ENCODE measurements at places on chromosomes 16 and 17. TPM values are rescaled to one million over a fixed set of nuclear protein-coding genes. Genes with fewer than 3 reads are reported as not detected.

The NLGN2 gene
- 9.3 TPM for total RNA-seq

- no peak for DNase-seq
Observed at GRCh38 chr17:1344521-1344920, 55.5 kb downstream of the YWHAE start.

GRCh38 chr17:67902511-67903231, 77.4 kb downstream of the BPTF start:
- no peak for DNase-seq

DNA sequence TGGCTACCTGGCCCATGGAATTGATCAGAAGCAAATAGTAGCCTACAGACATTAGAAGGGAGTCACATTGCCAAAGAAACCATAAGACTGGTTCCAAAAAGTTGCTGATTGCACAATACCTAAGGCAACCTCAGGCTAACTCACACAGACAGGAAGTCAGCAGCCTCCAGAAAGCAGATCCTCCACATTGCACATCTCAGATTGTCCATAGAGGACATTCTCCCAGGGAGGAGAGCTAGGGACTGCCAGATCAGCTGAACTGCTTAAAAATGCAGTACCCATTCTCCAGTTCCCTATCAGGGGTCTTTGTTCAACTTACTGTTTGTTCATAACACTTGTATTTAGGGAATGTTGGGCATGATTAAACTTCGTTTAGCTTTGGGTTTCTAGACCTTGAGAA, 4.2 kb downstream of the CCL3 start:
- no peak for DNase-seq

DNA sequence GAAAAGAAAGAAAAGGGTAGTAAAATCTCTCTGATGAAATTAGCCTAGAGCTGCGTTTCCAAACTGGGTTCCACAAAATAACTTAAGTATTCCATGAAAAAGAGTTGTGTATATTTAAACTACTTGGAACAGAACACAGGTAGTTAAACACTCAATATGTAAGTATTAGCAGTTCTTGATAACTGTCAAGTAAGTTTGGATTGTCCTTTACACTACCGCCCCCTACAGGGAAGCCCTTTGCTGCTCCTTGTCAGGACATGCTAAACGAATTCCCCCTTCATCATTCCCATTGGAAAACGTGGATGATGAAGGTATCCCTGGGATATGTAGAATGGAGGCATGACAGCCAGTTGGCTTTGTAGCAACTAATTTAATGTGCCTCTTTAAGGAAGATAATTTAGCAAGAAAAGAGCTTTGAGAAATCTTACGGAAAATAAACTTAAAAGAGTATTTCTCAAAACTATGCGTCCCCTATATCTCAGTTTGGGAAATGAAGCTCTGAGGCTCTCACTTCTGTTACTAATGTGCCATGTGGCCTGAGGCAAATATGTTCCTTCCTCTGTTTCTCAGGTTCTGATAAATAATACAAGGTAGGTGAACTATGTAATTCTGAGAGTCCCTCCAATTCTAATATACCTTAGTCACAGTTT, 18.8 kb downstream of the NCBP3 start:
- DNase-seq, result peak; percentile 40

DNA sequence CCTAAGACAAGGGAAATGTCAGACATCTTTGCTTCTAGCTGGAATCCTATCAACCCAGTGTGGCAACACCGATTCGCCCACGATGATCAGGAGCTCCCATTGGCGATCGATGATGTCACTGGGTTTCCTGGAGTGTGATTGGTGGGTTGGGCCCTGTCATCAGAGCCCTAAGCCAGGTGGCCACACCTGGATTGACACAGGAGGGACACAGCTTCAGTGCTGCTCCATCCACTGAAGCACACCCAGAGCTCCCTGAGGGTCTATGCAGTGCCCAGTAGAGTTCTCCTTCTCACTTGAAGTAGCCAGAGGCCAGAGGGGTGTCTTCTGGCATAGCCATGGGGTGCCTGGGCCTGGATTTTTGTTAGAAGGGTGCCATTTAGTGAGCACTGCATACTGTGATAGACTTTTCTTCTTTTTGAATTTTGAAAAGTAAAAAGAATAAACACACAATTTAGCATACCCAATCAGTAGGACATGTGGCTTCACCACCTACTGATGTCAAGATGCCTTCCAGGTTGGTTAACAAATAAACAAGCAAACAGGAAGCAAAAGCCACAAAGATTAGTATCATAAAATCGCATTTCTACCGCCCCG, 77.6 kb downstream of the CMIP start:
- no peak for DNase-seq

DNA sequence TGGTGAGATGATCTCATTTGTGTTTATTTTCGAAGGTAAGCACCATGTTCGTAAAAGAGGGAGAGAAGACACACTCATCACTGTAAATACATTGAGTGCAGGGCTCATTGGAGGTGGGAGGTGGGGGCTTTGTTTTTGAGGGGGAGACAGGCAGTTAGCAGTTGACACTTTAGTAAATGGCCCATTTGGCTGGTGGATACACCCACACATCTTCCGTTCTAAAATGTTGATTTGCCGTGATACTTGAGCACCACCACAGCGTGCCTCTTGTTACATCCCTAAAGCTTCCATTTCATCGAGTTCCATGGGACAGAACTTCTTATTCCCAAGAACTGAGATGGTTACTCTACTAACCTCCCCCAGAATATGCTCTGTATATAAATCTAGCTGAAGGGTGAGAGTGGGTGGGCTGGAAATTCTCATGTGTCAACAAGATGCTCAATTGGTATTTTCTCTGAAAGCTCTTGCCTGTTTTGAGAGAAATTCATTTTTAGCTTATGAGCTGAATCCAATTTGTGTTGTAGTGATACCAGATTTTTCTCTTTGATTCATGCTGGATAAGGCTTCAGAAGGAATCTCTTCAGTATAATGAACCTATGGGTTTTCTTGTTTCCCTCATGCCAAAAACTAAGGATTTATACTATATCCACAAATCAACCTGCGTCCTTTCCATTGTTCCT, 314.3 kb downstream of the RBFOX1 start:
- no peak for DNase-seq

- DNase-seq, result no peak
Observed at GRCh38 chr16:29821643-29822115, 1.4 kb downstream of the MVP start.

GRCh38 chr17:81160306-81160705, 5.0 kb upstream of the PVALEF start:
- no peak for DNase-seq

DNA sequence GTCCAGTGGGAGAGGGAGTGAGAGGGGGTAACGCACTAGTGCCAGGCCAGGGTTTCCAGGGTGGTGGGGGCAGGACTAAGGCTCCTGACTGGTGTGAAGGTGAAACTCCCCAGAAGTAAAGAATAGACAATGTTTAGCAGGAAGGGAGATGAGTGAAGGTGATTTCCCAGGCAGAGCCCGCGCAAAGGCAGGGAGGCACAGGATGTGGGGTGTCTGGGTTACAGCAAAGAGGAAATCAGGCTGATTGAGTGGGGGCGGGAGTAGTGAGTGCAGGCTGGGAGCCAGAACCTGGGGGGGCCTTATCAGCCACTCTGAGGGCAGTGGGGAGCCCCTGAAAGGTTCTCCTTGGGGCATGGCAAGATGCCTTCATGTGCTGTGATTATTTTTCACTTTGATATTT, 167.5 kb downstream of the UTP18 start:
- DNase-seq, result peak; percentile 67

DNA sequence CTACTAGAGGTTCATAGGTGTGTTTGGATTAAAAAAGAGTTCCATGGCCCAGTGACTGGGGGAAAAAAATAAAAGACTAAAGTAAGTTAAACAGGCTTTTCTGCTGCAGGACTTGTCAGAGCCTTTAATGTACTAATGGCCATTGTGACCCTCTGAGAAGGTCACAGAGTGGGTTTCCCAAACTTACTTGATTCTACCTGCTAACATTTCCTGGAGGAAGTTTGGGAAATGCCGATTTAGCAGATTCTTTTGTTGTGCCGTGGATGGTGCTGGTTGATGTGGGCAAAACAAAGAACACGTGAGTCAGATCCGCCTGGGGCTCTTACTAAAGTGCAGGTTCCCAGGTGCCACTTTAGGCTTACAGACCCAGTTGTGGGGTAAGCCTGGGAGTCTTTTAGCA, 13.6 kb upstream of the STH start:
- no peak for DNase-seq

GRCh38 chr17:15123593-15124263, 141.4 kb downstream of the PMP22 start:
- no peak for DNase-seq
